Activated naive CD8-positive, alpha-beta T cell treated with anti-CD3 and anti-CD28 coated beads for 36 hours (primary cell): ENCODE measurements at places on chromosomes 4 and X. TPM values are rescaled to one million over a fixed set of nuclear protein-coding genes. Genes with fewer than 3 reads are reported as not detected.

DNA sequence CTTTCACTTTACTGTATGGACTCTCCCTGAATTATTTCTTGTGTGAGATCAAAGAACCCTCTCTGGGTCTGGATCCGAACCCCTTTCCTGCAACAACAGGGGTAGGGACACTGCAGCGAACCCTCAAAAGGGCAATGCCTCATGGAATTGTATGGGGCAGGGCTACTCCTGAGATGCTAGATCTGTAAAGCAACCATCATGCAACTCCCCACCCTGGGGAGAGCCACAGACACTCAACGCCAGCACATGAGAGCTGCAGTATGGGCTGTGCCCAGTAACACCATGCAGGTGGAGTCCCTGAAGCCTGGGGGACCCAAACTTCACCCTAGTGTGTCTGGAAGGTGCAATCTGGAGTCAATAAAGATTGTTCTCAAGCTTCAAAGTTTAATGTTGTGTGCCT is 304.7 kb downstream of the DCHS2 start:
- DNase-seq: no peak
- no peaks in the 10 kb centered on the region for H3K36me3 ChIP-seq
- no peak overlapping the region for H3K27ac ChIP-seq
- peaks cover 18% of the 10 kb centered on the region for H3K27me3 ChIP-seq
- no peak overlapping the region for H3K4me3 ChIP-seq
- H3K4me1 ChIP-seq: no peaks in the 10 kb centered on the region

- no peak for DNase-seq
- H3K27ac ChIP-seq: no peak overlapping the region
- no peaks in the 10 kb centered on the region for H3K36me3 ChIP-seq
- H3K27me3 ChIP-seq: peaks cover 6% of the 10 kb centered on the region
- no peak overlapping the region for H3K4me3 ChIP-seq
These were observed 20.3 kb upstream of the ABCG2 start for GRCh38 chr4:88178626-88179231.

GRCh38 chrX:68835468-68835867 is 6.6 kb downstream of the EFNB1 start:
- no peaks in the 10 kb centered on the region for H3K36me3 ChIP-seq
- H3K27me3 ChIP-seq: no peaks in the 10 kb centered on the region
- peaks cover 10% of the 10 kb centered on the region for H3K4me1 ChIP-seq
- DNase-seq: no peak
- no peak overlapping the region for H3K4me3 ChIP-seq
- H3K27ac ChIP-seq: no peak overlapping the region

DNA sequence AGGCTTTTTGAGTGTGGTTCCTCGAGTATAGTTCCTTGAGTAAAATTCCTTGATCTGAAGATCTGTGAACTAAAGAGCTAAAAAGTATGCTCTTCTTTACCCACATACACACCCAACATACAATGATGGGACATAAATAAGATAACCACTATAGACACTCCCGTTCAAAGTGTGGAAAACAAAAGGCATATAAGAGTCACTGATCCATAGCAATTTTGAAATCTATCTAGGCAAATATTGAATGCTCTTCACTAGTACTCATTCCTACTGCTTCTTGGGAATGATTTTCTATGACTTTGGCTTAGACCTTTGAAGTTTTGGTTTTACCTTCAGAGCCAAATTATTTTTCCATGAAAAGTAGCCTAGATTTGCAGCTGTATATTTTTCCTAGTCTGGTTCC is 26.4 kb downstream of the PITX2 start:
- peaks cover 29% of the 10 kb centered on the region for H3K27me3 ChIP-seq
- H3K4me3 ChIP-seq: no peak overlapping the region
- DNase-seq: no peak
- no peak overlapping the region for H3K27ac ChIP-seq
- H3K4me1 ChIP-seq: no peaks in the 10 kb centered on the region
- H3K36me3 ChIP-seq: no peaks in the 10 kb centered on the region

DNA sequence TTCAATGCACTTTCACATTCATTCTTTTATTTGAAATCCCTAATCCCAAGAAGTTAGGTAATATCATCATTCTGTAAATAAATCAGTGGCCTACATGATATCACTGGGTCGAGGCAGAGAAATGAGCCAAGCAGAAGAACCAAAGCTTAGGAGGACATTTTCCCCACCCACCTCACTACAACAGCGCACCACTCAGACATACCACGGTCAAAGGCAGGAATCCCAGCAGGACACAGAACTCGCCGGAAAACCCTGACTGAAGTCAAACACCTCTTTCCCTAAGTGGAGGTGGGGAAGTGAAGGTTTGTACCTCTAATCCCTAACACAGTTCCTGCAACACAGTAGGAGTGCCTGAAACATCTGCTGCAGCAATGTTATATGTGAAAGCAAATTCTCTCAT is 21.5 kb downstream of the RELL1 start:
- H3K4me3 ChIP-seq: no peak overlapping the region
- no peak overlapping the region for H3K27ac ChIP-seq
- H3K27me3 ChIP-seq: no peaks in the 10 kb centered on the region
- peaks cover 10% of the 10 kb centered on the region for H3K36me3 ChIP-seq
- peaks cover 46% of the 10 kb centered on the region for H3K4me1 ChIP-seq

Gene HPSE
- 6.5 TPM for total RNA-seq
